ENCODE measurements at places on chromosomes 2 and 18.

DNA sequence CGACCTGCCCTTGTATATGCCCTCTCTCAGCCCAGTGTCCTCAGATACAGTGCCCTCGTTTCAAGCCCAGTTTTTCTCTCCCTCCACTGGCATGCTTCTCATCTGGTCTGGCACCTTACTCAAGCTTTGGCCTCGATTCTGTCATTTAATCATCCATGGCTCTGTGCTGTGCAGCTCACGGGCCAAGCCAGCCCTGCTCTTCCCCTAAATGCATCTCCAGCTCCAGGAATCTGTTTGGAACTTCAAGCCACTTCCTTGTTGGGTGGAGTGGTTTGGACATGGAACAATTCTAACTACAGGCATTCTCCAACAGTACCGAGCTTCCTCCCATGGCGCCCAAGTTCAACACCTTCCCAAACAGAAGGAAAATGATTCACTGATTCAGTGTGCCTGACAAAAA, 76.7 kb upstream of the ZNF397 start:
- no peak for DNase-seq

DNA sequence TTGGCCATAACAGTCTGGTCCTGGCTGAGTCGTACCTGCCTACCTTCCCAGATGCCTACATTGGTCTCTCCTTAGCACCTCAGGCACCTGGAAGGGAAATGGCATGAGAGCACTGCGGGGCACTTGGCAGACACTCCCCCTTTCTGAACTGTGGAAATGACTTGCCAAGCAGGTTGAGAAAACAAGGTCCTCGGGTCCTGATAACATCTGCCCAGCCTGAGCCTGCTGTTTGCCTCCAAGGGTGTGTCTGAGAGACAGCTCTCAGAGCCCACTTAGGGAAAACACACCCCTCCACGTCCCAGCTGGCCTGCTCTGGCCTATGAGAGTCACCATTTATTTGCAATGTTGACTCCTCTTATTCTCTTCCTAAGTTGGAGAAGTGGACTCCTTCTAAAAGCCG, 10.5 kb downstream of the FAM110C start:
- no peak for DNase-seq

DNA sequence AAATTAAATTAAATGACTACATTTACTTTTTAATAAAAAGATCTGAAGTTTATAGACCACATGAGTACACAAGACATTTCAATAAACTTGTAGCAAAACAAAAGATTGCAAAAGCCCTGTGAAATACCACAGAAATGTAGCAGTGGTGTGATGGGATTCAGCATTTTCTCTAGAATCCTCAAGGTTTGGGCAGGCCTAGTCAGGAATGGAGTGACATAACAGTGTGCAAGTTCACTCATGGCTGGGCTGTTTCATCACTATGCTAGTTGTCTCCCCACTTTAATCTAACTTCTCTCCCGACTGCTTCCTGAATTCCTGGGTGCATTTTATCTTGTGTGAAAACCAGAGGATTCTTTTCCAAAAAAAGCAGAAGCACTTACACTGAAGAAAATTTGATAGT, 1089.9 kb upstream of the DDX18 start:
- DNase-seq = no peak

- DNase-seq = no peak
These were observed 864 bp upstream of the MYL12A start for GRCh38 chr18:3246635-3247239.

GRCh38 chr2:152098496-152099366, at the start of gene CACNB4:
Gene CACNB4 (minus strand): TSS chr2:152099044.
- DNase-seq = no peak
